ENCODE measurements at places on chromosomes 7 and 10.
A peak's percentile ranks its signal among the peaks of the same experiment; 100 is the strongest.

- no peak for DNase-seq
These were observed 2.8 kb downstream of the SHTN1 start for GRCh38 chr10:117002206-117002605.

DNA sequence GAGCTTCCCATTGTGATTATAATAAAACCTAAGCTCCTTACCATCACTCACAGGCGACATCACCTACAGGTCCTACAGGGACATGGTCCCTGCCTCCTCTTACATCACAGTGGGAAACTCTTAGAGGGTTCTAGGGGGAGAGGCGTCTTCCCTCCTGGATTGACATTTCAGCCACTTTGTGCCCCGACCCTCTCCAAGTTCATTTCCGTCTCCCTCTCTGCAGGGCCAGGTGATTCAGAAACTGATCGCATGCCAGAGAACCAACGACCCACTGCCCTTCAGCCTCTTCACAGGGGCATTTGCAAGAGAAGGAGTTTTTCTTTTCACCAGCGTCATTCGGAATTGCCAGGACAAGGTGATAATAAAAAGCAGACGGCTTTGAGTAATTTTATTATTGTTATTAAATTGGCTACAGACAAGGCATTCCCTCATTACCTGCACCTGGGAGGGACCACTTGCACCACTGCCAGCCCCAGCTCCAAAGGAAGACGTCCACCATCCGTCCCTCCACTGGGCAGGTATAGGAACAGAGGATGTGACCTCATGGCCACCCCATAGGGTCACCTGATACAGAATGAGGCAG, 85.8 kb upstream of the CUX1 start:
- DNase-seq = no peak

DNA sequence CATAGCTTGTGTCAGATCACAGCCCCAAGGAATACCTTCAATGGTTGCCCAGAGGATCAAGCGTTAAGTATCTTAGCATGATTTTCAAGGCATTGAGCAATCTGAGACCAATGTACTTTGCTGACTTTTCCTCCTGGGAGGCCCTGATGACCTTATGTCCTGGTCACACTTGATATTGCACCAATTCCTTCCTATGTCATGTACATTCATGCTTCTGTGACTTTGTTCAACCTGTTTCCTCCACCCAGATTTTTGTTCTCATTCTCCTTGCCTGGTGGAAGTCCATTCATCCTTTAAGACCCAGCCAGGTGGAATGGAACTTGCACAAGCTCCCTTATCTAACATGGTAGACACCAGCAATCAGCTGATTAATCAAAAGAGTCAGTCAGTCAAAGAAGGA, 160.8 kb downstream of the PFKFB3 start:
- DNase-seq = no peak

DNA sequence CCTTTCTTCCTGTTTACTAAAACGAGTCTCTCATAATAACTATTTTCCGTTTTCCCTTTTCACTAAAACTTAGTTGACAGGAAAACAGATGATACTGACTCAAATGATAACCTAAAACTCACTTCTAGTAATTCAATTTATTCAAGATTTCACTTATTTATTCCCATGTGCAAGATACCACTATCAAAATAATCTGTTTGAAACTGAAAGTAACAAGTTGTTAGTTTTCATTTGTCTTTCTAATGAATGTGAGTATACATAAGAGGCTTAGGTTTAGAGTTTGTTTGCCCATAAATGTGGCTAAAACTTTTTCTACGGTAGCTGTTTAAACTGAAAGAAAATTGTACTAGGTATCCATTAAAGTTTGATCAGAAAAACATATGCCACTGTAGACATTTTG, 314.9 kb upstream of the STEAP1 start:
- DNase-seq = no peak

DNA sequence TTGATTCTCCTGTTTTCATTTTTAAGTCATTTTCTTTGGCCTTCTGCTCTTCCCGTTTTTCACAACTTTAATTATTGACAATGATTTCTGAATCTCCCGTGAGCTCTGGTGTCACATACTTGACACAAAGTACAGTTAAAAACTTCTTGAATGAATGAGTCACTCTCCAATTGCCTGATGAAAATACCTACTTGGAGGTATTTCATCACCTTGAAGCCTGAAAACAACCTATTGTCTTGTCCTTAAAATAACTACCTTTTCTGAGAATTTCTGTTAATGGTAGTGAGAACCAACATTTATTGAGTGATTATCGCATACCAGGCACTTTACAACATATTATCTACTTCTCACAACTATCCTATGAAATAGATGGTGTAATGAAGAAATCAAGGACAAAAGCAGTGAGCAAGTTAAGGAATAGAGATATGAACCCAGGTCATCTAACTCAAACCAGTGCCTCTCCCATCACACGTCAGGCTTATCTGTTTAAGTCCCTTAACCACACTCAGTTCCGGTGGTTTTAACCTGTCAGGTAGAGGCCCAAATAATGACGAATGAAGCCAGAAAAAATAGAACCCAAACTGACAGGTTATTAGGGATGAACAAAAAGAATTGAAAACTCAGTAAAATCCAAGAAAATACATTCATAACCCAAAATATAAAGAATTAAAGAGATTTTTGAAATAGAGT, 11.6 kb downstream of the BET1 start:
- peak; percentile 11 for DNase-seq

- no peak for DNase-seq
These were observed 40.3 kb downstream of the HIPK2 start for GRCh38 chr7:139737221-139738100.

- no peak for DNase-seq
These were observed 406.5 kb upstream of the SEMA3D start for GRCh38 chr7:85593355-85593754.

- peak; percentile 6 for DNase-seq
These were observed 3.3 kb downstream of the IMMP2L start for GRCh38 chr7:111558991-111559390.

DNA sequence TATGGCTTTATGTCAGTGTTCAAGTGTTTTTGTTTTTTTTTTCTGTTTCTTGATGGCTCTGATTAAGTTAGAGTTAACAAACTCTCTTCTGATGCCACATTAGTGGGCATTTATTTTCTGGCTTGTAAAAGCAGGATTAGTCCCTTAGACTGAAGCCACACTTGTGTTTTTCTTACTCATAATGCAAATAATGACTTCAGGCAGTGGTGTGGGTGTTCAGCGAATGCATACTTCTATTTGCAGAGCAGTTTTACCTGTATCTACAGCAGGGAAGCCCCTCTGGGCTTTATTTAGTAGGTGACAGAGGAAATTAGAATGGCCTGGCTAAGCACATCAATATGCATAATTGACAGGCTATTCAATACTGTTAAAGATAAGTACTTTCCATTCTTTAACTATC, 79.9 kb downstream of the CNNM2 start:
- no peak for DNase-seq

DNA sequence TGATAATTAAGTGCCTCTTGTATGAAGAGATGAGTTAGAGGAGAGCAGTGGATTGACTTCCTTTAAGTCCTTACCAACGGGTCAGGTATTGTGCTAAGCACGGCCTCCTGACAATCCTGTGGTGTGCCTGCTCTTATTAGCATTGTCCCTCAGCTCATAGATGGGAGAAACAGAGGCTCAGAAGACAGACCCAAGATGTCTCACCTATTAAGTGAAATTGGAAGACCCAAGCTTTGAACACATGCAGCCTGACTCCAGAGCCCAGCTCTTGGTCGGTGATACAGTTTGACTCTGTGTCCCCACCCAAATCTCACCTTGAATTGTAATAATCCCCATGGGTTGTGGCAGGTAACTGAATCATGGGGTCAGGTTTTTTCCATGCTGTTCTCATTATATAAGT, 53.8 kb downstream of the CCDC3 start:
- no peak for DNase-seq

DNA sequence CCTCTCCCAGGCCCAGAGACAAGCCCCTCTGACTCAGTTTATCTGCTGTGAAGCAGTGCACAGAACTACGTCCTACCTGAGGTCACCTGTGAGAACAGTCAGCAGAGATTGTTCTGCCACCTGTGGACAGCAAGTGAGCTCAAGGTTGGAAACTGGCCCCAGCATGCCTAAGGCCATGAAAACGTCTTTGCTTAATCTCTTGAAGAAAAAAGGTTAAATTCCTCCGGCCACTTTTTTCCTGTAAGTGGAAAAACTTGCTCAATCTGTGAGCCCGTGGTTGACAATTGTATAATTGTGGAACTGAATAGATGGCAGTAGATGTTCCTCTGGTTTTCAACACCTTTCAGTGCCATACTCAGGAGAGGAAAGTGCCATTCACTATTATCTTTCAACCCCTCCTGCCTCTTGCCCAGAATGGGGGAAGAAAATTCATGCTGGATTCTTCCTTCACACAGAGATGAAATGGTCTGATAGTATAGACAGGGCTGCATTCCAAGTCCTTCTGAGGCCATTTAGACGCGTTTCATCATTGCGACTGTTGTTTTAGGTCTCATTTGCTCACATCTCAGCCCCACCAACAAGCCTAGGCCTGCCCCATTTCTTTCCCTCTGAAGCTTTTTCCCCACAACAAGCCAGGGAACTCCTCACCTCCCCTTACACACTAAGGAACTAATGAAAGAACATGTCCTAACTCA, 292.9 kb downstream of the FZD1 start:
- no peak for DNase-seq

DNA sequence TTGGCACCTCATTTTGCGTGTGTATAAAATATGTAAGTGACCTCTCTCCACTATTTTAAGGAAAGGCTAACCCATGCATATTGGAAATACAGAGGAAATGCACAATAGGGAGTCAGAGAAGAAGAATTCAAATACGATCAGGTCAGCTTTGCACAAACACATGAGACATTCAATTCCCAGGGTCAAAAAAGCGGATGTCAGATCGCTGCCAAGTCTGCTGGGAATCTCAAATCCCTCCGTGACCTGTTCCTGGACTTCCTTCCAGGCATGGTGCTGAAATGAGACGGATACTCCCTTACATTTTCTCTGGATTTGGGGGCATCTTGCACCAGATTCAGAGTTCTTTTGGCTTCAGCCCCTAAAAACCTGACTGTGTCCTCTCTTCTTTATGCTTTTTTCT, 91.9 kb upstream of the PRKCQ start:
- no peak for DNase-seq

GRCh38 chr7:143499246-143499645, 21.6 kb downstream of the TAS2R41 start:
- peak; percentile 76 for DNase-seq

DNA sequence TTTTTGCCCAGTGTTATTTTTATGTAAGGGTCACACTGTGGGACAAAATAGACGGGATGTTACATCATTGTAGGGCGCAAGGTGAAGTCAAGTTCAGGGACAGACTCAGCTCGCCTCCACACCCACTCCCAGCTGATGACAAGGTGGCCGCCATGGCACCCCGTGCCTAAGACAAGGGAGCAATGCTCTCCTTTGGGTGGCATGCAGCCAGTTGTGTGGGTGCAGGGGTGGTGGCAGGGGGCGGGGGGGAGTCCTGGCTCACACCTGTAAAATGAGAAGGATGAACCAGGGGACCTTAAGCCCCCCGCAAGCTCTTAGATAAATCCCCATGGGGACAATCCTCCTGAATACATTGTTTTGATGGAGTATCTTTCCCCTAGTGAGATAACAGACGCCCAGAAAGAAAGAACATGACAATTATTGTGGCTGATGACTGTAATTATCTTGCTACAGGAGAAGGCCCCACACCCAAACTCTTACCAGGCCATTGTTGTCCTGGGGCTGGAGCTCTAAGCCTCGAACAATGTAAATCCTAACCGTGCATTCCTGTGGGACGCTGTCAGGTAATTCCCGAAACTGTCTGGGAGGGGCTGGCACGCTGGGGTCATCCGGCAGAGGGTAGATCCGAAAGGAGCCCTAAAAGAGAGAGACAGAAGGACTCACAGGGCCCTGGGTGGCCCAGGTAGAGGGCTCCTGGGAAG, 148.7 kb downstream of the MYOF start:
- DNase-seq = no peak

DNA sequence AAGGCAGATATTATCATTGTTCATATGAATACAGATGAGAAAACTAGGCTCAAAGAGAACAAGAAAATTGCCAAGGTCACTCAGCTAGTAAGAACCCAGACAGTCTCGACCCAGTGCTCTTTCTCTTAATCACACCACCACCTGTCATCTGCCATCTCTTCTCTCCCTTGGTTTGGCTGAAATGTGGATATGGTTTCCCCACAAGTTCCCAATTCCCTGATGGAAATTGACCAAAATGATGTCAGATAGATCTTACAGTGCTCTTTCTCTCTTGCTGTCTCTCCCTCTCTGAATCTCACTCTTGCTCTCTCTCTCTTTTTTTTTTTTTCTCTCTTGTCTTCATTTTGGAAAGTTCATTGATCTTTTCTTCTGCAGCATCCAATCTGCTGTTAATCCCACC, 9.1 kb downstream of the C10orf90 start:
- no peak for DNase-seq

- no peak for DNase-seq
These were observed 30.8 kb downstream of the MTURN start for GRCh38 chr7:30165590-30165989.

- no peak for DNase-seq
These were observed 39.4 kb downstream of the PFKFB3 start for GRCh38 chr10:6242089-6242488.

GRCh38 chr10:22742678-22743077, 28.3 kb upstream of the PIP4K2A start:
- DNase-seq = peak; percentile 86

- no peak for DNase-seq
These were observed 15.4 kb downstream of the GLUD1 start for GRCh38 chr10:87079106-87079836.

DNA sequence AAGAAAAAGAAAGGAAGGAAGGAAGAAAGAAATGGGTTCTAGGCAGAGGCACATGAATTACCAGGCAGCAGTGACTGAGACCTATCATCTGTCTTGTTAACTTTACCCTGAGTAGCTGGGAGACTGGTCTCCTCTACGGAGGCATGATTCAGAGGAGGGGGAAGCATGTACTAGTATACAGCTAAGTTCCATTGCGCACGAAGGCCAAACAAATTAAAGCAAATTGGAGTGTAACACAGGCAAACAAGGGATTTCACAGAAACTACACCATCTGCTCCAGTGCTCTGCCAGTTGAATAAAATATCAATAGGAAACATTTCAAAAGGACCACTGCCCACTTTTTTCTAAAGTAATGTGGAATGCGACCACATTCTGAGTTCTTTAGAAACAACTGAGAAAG, 65.9 kb upstream of the RSU1 start:
- DNase-seq = no peak

Data from hematopoietic multipotent progenitor cell treated with erythropoietin and hydrocortisone succinate and interleukin-3 and kit ligand, for 4 days (in vitro differentiated cells).